NCI-H1417 treated with DMSO at 0.1 percent for 48 hours (cell line): ENCODE measurements at places on chromosomes 3 and 15.

- DNase-seq = no peak
These were observed 83.9 kb upstream of the TGFBR2 start for GRCh38 chr3:30522476-30522875.

GRCh38 chr3:11794927-11795326 is 51.8 kb downstream of the TAMM41 start:
- no peak for DNase-seq

GRCh38 chr3:175851541-175851940 is 992.4 kb downstream of the NAALADL2 start:
- DNase-seq = no peak

- no peak for DNase-seq
These were observed 567 bp downstream of the TICRR start for GRCh38 chr15:89575656-89576416.

DNA sequence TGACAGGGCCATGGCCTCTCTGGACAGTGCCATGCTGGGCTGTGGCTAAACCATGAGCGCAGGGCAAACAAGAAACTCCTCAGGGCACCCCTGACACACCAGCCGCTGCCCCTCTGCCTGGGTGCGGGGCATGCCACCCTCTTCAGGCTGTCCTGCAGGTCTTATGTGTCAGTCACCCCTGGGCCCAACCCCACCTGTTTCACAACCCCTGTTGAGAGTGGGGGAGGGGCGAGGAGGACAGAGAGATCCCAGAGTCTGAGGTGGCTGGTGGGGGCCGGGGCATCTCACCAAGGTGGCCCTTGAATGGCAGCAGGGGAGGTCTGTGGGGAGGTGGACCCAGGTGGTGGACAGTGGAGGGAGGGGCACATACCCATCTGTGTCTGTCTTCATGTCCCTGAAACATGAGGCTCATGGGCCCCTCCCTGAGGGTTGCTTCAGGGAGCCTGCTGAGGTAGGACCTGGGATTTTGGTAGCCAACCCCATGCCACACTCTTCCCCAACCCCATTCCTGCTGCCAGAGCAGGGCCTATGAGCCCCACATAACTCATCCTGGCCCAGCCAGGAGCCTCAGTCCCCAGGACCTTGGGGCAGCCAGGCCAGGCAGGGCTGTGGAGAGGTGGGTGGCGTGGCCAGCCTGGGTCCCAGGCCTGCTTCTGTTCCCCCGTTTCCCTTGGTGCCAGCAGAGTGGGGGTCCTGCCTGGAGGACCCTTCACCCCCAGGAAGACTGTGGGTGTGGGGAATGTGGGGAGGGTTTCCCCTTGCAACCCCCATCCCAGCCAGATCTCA is 1.7 kb upstream of the STAB1 start:
- DNase-seq = no peak

- DNase-seq = no peak
These were observed 118.8 kb upstream of the DAZL start for GRCh38 chr3:16723978-16724377.

DNA sequence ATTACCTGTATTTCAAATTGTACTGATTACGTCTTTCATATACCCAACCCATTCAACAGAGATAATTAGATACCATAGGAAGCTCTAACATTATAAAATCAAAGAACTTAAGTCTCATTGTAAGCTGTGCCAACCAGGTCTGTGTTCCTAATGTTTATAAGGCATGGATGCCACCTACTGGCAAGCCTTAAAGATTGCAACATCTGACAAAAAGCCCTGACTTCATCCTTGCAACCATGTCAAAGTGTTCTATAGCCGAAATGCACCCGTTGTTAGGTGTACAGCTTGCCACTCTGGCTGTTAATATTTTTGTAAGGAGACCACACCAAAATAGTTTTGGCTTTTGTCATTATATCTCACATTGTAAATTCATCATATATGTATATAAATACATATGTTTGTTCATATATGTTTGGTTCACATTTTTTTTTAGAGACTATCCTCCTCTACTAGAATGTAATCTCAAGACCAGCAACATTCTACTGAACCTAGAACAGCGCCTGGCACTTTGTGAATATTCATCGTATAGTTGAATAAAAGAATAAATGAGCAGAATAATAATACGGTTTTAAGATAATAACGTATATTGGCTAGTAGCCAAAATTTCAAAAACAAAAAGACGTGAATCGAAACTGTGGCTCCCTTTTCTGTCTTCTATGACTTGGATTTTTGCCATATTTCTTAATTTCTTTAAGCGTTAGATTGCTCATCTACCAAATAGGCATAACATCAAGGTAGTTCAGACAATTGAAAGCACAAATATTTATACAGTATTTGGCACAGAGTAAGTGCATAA is 258.1 kb downstream of the TBL1XR1 start:
- peak; percentile 72 for DNase-seq

DNA sequence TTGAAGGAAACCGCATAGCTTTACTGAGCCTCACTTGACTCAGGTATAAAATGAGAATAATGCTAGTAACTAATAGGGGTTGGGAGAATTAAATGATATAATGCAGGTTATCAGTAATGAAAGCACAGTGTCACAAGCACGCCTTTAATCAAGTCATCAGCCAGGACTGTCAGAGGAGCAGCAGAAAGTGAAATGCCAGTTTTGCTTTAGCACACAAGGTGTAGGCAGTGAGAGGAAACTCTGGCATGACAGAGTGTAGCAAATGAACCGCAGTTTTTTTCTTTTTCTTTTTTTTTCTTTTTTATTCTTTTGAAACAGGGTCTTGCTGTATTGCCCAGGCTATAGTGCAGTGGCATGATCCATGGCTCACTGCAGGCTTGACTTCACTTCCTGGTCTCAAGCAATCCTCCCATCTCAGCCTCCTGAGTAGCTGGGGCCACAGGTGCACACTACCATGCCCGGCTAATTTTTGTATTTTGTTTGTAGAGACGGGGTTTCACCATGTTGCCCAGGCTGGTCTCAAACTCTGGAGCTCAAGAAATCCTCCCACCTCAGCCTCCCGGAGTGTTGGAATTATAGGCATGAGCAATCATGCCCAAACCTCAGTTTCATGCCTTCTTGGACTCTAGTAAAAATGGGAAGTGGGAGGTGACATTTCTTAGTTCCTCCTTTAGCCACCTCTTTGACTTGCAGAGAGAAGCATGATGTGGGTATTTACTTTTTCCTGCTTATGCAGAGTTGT is 9.7 kb upstream of the SCAANT1 start:
- DNase-seq = no peak
